CD4-positive, alpha-beta T cell treated with Interleukin-6 at 100 ng/mL for 8 hours (primary cell): ENCODE measurements at places on chromosomes 2 and 18.

DNA sequence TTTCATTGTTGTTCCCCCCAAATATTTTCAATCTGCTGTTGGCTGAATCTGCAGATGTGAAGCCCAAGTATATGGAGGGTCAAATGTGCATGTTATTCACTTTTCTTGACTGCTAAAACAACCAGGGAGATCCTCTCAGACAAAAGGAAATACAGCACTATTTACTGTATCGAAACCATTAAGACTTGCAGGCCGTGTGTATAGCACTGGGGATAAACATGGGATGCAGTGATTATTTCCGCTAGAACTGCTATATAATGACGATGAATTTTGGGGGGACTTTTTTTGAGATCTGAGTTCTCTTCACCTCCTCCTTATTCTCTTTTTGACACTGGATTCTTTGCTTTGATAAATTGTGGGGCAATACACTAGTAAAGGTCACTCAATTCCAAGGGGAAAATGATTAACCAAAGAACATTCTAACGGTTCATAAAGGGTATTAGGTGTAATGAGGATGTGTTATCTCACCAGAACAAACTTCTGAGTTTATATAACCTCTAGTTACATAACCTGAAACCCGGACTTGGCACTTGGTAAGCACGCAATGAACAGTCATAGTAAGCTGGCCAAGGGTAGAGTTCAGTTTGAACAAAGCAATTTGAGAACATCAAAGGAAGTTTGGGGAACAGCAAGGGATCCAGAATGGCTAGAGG, 3.5 kb upstream of the UGT1A1 start:
- DNase-seq, result no peak

GRCh38 chr2:223884399-223884798, 47.0 kb upstream of the AP1S3 start:
- DNase-seq, result no peak

DNA sequence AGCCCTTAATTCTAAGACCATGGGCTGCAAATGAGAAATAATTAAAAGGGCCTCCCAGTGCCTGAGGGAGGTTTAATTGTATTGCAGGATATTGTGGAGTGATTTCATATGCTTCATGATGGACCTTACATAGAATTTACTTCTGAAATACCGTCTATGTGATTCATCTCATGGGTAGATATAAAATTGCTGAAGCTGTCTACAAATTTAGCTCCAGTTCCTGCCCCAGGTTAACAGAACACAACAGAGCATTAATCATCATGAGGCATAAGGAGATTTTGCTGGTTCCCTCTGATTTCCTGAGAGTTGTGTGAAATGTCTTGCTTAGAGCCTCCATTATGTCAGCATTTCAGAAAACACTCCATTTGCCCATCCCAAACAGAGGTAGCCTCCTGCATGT, 770 bp downstream of the UPP2 start:
- DNase-seq, result no peak

- no peak for DNase-seq
These were observed 3.8 kb upstream of the UXS1 start for GRCh38 chr2:106197878-106198277.
